ENCODE measurements at places on chromosomes 6 and 20.

DNA sequence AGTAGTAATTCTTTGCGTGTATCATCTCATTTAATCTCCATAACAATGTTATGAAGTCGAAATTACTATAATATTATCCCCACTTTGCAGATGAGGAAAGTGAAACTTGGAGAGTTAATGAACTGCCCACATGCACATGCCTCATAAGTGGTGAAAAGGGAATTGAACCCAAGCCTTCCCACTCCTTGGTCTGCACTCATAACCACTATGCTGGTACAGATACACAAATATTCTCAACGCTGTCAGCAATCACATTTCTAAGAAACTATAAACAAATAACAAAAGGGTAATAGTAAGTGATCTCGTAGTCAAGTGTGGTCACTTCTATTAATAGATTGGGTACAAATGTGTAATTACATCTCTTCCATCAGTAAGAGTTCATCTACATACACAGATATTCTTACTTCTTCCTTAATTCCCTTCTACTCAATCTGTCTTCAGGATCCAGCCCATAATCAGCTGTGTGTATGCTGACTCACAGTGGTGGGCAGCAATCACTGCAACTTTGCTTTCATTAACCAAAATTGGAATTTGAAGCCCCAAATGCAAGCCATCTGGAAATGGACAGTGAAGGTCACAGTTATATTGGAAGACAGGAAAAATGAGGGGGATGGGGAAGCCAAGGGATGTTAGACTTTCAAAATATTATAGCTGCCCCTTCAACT is 6.6 kb downstream of the PRSS35 start:
- DNase-seq = no peak

- DNase-seq = peak; percentile 97
Measured at GRCh38 chr20:34222208-34222607, 19.0 kb upstream of the ASIP start.

DNA sequence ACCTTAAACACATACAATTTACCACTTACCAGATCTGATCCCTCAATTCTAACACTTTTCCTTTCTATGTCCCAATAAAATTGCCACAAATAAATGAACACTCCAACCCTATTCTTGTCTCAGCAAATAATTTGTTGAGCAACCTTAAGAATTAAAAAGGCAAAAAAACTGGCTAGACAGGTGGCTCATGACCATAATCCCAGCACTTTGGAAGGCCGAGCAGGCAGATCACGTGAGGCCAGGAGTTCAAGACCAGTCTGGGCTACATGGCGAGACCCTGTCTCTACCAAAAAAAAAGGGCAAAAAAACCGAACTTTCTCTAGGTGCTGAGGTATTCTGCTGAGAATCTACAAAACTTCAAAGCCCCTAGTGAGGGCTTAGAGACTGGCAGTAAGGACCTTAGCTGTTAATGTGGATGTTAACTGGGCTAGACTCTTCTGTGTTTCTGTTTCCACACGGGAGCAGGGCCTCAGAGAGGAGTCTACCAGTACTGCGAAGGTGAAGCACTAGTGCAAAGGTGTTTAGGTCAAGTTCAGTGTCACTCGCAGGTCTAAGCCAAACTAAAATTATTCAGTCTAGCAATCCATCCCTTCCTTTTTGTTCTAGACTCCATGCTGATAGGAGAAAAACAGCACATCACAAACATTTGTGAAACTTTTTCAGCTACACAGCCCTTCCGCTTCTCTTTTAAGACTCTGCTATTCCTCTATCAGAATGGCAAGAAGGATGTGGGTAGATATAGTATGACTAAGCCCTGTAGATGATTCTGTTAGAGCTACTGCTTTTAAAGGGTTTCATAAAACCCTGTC is 2.6 kb downstream of the FASTKD5 start:
- no peak for DNase-seq

GRCh38 chr20:16387666-16388065 is 185.6 kb downstream of the KIF16B start:
- no peak for DNase-seq

- no peak for DNase-seq
Measured at GRCh38 chr6:135004399-135004798, 50.2 kb downstream of the HBS1L start.

- DNase-seq = no peak
Measured at GRCh38 chr20:51182571-51182970, 159.7 kb upstream of the KCNG1 start.

GRCh38 chr20:58850693-58851174 is at the start of gene GNAS-AS1:
Gene GNAS-AS1, minus strand, starts transcription at chr20:58850902.
- peak; percentile 63 for DNase-seq

GRCh38 chr6:150528648-150529285 is 70.9 kb upstream of the PLEKHG1 start:
- DNase-seq = no peak

GRCh38 chr20:50690650-50691572 is at the start of gene RIPOR3:
Gene RIPOR3, minus strand, starts transcription at chr20:50691542. Its CDS starts 414 bp downstream, at chr20:50691128.
- no peak for DNase-seq

DNA sequence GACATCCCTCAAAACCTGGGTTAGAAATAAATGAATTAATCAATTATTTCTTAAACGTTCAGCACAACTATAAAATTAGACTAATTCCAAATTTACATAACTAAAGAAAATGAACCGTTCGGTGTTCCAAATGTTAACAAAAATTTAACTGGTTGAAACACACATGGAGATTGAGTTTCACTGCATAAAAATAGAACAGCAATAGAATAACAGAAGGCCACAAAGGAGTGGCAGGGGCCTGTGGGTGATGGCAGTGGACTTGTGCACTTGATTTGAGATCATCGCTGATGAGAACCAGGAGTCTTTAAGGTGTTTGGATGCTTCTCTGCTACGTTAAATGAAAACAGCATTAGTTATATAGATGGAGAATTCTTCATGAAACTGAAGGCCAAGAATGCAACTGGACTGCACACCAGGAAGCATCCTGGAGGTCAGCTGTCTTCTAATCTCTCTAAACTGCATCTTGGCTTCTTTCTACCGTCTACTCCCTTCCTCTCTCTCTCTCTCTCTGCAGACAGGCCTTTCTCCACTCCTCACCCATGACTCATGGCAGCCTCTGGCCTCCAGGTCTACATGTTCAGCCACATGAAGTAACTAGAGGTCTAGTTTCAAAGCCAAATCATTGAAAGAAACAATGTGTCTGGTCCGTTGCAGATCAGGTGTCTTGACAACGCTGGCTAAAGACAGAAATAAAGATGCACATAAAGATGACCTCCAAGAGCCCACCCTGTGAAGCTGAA is 111.3 kb downstream of the SIM1 start:
- no peak for DNase-seq

DNA sequence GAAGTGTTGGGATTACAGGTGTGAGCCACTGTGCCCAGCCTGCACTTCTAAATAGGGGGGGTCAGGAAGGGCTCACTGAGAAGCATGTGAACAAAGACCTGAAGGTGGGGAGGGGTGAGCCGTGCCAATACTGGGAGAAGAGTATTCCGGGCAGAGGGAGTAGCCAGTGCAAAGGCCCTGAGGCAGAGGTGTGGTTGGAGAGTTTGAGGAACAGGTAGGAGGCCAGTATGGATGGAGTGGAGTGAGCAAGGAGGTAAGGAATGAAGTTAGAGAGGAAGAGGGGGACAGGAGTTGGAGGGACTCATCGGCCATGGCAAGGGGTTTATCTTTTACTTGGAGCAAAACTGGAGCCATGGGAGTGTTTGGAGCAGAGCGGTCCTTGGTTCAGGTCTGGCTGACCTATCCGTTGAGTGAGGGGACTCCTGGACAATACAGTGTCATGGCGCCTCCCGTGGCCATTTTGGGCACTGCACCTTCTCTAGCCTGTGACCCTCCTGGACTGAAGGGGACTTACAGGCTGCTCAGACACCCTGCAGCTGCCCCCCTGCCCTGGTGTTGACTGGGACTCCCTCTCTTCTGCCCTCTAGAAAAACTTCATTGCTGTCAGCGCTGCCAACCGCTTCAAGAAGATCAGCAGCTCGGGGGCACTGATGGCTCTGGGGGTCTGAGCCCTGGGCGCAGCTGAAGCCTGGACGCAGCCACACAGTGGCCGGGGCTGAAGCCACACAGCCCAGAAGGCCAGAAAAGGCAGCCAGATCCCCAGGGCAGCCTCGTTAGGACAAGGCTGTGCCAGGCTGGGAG is 12.1 kb downstream of the FOXS1 start:
- DNase-seq = no peak

- DNase-seq = no peak
Measured at GRCh38 chr6:11445146-11445545, 92.4 kb upstream of the TMEM170B start.

GRCh38 chr6:13461307-13461706 is 26.1 kb downstream of the GFOD1 start:
- no peak for DNase-seq

- DNase-seq = no peak
Measured at GRCh38 chr20:1184638-1185315, at the start of gene TMEM74B. Gene TMEM74B, minus strand, starts transcription at chr20:1184981. Its CDS starts 1,180 bp downstream, at chr20:1183801.

DNA sequence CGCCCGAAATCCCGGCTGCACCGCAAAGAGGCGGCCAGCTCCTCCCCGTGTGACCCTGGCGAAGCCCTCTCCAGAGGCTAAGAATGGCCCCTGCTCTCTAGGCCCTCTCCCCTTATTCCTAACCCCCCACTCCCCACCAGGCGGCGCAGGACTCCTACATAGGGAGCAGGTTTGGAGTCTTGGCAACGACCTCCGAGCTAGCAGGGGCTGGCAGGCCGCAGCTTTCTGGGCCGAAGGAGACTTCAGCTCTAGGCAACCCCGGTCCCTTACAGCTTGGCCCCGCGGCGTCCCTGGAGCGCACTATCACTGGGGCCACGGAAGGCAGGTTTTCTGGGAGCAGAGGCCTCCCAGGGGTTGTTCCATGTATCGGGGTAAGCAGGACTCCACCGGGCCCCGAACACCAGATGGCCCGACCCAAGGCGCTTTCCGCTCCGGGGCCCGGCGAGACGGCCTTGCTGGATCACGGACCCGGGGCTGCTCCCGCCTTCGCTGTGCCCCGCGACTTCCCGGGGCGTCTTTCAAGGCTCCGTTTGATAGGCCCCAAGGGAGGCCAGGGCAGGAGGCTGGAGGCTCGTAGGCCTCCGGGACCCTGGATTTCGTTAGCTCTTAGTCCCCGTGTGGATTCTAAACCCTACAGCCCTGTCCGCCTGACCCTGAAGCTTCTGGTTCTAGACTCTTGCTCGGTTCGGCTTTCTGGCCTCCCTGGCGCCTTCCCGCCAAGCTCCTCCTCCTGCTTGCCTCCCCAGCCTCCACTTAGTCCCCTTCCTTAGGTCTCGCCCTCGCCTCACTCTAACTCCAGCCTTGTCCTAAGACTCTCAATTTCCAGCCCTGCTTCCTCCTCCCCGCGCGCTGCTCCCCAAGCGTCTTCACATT is 1.9 kb downstream of the SLC32A1 start:
- no peak for DNase-seq

DNA sequence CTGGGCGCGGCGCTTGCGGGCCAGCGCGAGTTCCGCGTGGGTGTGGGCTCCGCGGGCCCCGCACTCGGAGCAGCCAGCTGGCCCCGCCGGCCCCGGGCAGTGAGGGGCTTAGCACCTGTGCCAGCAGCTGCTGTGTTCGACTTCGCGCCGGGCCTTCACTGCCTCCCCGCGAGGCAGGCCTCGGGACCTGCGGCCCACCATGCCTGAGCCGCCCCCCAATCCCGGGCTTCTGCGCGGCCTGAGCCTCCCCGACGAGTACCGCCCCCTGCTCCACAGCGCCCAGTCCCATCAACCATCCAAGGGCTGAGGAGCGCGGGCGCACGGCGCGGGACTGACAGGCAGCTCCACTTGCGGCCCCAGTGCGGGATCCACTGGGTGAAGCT is 36.2 kb downstream of the RIOK1 start:
- no peak for DNase-seq

DNA sequence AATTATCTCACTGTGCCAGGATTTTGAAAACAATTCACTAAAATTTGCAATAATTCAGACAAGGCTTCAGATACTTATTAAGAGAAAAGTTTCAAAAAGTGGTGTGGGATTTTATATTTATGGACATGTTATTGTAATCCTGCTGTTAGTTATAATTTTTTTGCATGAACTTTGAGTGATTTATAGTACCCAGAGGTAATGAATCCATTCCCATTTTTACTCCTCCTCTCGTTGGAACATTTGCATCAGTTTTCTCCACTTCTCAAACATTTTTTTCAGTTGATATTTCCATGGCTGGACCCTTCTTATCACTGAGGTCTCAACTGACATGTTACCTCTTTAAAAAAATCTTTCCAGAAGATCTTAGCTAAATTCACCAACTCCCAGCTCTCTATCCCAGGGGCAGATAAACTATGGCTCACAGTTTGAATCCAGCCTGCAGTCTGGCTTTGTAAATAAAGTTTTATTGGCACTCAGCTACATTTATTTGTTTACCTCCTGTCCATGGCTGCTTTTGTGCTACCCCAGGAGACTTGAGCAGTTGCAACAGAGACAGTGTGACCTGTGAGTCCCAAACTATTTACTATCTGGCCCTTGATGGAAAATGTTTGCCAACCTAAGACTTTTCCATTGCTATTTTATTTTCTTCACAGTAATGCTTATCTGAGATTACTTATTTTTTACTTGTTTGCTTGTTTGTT is 83.4 kb downstream of the TSHZ2 start:
- no peak for DNase-seq

DNA sequence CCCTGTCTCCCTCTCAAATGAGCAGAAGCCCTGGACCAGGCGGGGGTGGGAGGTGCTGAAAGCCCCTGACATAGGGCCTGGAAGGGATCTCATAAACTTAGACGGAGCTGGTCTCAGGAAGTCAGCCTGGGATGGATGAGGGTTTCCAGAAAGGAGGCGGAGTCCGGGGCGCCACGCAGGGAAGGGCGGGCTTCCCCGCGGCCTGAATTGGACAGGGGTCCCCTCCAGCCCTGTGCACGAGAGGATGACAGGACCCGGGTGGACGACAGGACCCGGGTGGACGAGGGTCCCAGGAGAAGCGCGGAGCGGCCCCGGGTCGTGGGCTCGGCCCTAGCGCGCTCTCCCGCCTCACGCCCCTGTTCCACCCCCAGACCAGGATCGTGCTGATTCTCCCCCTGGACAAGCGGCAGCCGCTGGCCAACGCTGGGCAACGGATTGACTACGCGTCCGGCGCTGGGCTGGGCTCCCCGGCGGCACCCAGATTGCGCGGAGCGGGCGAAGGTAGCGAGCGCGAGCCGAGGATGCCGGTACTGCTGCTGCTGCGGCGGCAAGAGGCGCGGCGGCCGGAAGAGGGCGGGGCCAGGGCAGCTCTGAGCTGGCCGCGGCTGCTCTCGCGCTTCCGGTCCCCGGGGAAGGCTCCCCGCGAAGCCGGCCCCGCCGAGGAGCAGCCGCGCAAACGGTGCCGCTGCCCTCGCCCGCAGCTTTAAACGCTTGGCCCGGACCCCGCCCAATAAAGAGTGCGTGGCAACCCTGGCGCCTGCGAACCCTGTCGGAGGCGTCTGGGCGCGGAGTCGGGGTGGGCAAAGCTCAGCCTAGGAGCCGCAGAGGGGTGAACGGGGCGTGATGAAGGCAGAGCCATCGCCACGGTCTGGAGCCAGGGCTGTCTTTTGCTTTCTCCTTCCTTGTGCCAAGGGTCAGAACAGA is 1.3 kb downstream of the C20orf144 start:
- no peak for DNase-seq

Measured in AG09309 (cell line).